ENCODE measurements at places on chromosomes 4 and X. TPM values are rescaled to one million over a fixed set of nuclear protein-coding genes. Genes with fewer than 3 reads are reported as not detected.

NOCT gene
- 2.2 TPM for total RNA-seq

GPM6B gene
- 13.4 TPM for total RNA-seq

BEX2 gene
- 20.0 TPM for total RNA-seq

TMEM131L gene
- 36.2 TPM for total RNA-seq

- DNase-seq = no peak
Observed at GRCh38 chr4:107131295-107131694, 95.2 kb upstream of the DKK2 start.

DNA sequence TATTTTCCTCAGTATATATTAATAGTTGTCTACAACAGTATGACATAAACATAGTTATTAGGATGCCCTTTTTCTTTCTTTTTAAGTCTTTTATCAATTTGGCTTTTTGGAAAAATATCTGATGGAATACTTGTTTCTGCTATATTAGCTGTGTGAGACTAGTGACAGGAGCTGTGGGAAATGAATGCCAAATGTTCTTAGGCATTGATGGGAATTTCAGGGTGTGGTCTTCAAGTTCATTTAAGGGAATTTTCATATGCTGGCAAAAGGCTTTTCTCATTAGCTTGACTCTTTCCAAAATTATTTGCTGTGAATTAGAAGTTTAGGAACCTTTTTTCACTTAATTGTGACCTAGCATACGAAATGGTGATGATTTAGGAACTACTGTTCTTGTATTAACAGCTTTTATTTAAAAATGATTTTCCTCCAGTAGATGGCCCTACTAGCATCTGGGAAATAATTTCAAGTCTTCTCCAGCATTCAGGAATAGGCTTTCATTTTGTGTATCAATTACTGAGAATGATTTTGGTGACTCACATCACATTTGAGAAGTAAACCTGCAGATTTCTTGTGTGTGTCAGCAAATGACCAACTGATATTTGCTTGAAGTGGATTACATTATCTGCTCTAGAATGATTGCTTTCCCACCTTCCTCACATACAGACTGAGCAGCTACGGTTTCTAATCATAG lies 70.9 kb downstream of the HTT start:
- DNase-seq = no peak

DNA sequence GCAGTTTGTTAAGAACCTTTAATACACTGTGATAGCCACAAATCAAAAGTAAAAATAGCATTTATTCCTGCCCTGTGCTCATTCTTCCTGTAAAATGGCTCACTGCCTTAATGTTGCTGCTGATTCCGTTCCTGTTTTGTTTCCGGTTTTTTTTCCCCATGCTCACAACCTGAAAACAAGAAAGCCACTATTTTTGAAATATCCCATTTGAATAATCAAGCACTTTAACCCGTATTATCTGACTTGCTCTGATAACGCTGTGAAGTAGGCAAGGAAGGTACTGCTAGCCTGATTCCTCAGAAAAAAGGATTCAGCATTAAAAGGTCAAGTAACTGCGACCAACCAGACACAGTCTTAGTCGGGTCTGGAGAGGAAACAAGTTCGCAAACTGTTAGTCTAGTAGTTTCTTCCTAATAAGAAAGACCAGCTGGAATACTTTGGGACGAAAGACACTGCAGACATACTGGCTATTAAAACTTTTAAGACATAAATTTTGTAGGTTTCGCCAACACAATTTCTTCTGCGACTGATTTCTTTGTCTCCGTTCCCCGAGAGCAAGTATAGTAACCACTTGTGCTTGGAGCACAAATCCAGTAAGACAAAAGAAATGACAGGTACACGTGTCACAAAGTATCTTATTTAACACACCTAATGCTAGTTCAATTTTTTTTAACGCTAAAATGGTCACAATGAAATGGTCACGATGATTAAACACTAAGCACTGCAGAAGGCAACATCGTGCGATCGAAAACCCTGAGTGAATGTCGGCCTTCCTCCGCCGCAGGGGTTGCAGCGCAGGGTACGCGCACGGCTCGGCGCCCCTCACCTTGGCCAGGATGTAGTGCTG lies 802 bp downstream of the COX18 start:
- peak; percentile 62 for DNase-seq

GRCh38 chr4:71026086-71026485 lies 32.6 kb downstream of the DCK start:
- peak; percentile 65 for DNase-seq

GRCh38 chr4:26288355-26288909 lies 32.4 kb upstream of the RBPJ start:
- DNase-seq = no peak

DNA sequence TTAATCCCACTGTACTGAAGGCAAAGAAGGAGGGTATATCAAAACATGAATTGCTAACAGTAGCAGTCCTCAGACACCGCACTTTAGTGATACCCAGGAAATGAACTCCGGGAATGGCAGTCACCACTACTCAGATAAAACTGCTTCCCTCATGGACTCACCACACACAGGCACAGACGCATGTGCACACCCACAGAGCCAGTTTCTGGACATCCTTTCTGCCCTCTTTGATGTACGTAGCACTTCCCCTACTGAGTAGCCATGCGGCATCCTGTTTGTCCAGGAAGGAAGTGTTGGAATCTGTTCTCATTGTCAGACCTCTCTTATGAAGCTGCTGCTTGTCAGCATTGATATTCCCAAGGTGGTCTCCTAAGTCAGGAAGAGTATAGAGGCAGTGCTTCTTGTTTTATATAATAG lies 95.7 kb downstream of the DCLK2 start:
- DNase-seq = peak; percentile 58

GRCh38 chrX:154607370-154607769 lies 11.7 kb downstream of the CTAG1B start:
- no peak for DNase-seq

DNA sequence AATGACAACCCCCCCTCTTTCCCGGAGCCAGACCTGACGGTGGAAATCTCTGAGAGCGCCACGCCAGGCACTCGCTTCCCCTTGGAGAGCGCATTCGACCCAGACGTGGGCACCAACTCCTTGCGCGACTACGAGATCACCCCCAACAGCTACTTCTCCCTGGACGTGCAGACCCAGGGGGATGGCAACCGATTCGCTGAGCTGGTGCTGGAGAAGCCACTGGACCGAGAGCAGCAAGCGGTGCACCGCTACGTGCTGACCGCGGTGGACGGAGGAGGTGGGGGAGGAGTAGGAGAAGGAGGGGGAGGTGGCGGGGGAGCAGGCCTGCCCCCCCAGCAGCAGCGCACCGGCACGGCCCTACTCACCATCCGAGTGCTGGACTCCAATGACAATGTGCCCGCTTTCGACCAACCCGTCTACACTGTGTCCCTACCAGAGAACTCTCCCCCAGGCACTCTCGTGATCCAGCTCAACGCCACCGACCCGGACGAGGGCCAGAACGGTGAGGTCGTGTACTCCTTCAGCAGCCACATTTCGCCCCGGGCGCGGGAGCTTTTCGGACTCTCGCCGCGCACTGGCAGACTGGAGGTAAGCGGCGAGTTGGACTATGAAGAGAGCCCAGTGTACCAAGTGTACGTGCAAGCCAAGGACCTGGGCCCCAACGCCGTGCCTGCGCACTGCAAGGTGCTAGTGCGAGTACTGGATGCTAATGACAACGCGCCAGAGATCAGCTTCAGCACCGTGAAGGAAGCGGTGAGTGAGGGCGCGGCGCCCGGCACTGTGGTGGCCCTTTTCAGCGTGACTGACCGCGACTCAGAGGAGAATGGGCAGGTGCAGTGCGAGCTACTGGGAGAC lies 1.6 kb downstream of the PCDH10 start:
- peak; percentile 46 for DNase-seq

DNA sequence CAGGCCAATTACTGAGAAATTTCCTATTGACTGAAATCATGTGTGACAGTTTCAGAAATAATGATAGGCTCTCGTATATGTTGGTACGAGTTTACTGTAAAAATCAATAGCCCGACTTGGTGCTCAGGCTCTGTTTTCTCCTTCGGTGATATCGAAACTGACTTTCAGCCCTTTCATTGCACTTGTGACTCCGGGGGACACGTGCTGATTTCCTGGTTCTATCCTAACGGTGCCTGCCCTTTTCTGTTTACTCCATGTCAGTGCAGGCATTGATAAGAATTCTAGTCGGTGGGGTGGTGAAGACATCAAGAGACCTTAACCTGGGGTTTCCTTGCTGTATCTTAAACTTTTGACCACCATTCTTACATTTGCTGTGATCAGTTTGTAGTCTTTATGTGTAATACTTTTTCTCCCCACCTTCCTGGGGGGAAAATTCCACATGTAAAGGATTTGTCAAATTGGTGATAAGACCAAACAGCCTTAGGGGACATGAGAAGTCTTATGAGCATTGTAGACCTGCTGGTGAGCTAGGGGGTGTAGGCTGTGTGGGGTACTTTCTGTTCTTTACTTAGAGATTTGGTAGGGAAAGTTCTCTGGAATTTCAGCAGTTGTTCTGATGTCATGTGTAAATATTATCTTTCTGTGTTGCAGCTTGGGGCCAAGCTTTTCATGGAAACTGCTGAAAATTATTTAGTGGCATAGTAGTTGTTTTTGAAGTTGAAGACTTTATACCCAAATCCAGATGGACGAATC lies 52.7 kb downstream of the TMEM131L start:
- DNase-seq = peak; percentile 74

Data from stomach (tissue), 19 donors.